Stimulated activated CD8-positive, alpha-beta memory T cell treated with anti-CD3 and anti-CD28 coated beads, Interleukin-4, amount 100 ng/mL, for 1 hour (primary cell): ENCODE measurements at places on chromosomes 13 and 19.

- DNase-seq = no peak
Measured at GRCh38 chr19:6273701-6274601, 5.8 kb downstream of the MLLT1 start.

DNA sequence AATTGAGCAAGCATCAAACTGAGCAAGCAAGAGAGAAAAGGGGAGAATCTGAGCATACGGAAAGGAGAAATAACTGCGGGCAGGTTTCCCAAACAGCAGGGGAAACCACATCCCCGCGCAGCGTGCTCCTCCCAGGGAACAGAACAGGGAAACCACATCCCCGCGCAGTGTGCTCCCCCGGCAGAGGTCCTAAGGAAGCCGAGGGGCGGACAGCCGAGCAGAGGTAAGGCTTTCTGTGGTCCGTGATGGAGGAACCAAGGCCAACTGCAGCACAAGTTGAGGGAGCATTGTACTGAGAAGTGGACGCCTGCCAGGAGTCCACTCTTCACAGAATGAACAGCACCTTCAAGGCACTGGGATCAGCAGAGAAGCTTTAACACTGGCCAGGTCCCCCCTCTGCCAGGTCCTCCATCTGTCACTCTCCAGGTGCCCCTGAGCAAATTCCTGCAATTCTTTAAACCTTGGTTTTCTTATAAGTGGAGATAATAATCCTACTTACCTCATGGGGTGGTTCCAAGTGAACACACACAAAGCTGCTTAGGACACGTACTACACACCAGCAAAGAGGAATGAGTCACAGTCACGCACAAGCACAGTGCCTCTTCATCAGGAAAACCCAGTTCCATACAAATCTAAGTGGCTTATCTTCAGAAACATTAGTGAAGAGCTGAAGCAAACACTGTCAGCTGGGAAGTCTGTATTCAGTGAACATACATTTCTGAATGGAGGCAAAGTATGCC lies 23.0 kb upstream of the LAMP1 start:
- DNase-seq = no peak

DNA sequence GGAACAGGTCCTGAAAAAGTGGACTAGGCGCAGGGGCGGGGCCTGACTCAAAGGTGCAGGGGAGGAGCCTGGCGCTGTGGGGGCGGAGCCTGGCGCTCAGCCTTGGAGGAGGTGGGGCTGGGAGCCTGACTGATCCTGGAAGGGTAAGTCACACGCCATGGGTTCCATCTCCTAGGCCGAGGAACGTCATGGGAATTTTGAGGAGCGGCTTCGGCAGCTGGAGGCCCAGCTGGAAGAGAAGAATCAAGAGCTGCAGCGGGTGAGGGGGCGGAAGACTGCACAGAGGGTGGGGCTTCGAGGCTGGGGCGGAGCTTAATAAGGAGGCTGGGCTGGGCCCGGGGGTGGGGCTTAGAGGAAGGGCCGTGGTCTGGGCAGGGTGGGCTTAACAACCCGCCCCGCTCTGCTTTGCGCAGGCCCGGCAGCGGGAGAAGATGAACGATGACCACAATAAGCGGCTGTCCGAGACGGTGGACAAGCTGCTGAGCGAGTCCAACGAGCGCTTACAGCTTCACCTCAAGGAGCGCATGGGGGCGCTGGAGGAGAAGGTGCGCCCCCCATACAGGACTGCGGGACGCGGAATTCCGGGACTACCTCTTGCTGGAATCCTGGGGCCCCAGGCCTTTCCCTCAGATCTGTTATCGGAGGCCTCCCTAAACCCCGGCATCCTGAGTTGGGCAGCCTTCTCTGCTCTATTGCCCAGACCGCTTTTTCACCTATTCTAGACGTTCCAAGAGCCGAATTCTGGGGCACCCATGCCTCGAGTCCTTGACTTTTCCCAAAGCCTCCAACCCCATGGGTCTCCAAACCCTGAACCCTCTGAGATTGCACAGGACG lies 14.5 kb downstream of the PPFIA3 start:
- DNase-seq = no peak

DNA sequence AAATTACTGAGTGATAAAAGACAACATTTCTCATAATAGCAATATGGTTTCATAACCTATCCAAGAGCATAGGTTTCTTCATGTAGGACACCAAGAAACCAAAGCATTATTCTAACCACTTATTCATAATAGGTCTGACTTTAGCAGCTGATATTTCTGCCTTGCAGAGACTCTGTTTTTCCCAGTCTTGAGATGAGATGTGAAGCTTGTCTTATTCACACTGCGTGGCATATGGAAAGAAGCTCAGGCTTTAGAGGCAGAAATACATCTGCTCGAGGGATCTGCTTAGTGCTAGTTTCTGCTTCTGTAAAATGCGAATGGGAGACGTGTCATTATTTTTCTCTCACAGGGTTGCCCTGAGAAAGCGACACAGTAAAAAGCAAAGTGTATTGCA lies 232.0 kb upstream of the SPRY2 start:
- DNase-seq = no peak

DNA sequence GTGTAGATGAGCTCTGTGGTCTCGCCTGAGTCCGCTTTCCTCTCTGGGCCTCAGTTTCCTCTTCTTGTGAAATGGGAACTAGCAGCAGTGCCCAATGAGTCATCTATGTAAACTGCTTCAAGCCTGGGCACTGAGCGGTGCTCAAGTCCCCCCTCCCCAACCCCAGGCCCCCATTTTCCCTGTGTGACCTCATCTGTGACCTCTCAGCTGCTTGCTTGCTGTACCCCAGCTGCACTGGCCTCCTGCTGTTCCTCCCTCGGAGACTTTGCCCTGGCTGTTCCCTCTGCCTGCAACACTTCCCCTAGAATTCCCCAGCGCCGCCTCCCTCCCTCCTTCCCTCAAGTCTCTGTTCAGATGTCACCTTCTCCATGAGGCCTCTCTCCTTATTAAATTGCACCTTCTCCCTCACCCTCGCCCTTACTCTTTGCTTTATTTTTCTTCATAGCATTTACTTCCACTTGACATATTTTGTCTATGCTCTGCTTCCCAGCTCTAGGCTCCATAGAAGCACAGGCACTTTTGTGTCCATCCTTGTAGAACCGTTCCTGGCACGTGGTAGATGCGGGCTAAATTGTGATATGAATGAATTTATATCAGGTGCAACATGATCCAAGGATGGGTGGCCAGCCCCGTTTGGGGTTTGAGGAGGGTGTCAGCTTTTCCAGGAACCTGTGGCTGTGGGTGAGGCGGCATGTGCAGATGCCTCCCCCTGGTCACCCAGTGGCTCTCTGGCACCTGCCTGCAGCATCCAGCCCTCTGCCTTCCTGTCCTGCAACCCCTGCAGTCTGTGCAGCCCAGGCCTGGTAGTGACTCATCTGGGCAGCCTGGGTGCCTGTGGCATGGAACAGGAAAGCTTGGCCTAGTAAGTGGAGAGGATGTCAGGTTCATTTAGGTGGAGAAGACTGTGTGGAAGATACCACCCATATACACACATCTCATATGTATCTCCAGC lies 26.3 kb downstream of the SIPA1L3 start:
- no peak for DNase-seq

GRCh38 chr13:51998723-51999509 lies 12.3 kb downstream of the ATP7B start:
- no peak for DNase-seq

DNA sequence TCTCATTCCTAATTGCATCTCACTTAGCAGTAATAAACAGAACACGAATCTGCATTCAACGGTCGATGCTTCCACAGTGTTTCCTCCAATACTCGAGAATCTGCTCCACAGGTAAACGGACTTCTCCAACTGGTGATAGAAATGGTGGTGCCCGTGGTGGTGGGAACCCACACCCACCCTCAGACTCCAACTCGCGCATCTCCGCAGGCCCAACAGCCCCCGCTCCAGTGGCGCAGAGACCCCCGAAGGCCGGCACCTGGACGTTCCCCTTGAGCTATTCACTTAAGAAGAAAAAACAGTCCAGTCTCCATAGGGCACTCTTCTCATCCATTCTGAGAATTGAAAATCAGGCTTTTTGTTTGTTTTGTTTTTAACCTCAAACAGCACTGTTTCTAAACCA lies 13.8 kb upstream of the RASA3 start:
- DNase-seq = no peak

- DNase-seq = no peak
Measured at GRCh38 chr19:15196360-15197005, 4.3 kb downstream of the NOTCH3 start.

DNA sequence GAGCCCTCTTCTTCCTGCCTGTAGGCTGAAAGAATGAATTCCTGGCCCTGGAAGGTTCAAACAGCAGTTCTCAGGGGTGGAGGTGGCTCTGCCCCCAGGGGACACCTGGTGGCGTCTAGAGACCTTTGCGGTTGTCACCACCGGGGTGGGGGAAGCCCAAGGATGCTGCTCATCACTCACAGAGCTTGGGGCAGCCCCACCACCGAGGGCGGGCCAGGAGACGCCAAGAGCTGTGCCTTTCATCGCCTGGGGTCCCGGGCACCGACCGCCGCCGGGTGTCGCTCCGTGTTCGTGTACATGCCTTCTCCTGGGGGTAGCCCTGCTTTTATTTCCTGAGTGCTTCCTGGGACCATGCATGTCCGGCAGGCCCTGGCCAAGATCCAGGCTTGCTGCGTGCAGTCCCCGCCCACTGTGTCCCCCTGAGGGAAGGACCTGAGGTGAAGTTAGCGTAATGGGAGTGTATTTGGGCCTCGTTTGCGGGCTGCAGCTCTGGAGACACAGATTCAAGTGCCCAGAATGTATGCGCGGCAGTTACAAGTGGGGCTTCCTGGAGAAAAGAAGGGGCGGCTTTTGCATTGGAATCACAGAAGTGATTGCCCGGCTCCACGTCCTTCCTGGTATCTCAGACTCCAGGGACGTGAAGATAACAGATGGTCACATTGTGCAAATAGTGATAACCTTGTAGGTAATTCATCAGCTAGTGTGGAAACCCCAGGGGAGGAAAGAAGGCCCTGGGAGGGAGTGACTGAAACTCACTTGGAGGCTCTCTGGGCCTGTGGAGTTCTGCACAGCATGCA lies 7.8 kb downstream of the DOT1L start:
- peak; percentile 59 for DNase-seq

DNA sequence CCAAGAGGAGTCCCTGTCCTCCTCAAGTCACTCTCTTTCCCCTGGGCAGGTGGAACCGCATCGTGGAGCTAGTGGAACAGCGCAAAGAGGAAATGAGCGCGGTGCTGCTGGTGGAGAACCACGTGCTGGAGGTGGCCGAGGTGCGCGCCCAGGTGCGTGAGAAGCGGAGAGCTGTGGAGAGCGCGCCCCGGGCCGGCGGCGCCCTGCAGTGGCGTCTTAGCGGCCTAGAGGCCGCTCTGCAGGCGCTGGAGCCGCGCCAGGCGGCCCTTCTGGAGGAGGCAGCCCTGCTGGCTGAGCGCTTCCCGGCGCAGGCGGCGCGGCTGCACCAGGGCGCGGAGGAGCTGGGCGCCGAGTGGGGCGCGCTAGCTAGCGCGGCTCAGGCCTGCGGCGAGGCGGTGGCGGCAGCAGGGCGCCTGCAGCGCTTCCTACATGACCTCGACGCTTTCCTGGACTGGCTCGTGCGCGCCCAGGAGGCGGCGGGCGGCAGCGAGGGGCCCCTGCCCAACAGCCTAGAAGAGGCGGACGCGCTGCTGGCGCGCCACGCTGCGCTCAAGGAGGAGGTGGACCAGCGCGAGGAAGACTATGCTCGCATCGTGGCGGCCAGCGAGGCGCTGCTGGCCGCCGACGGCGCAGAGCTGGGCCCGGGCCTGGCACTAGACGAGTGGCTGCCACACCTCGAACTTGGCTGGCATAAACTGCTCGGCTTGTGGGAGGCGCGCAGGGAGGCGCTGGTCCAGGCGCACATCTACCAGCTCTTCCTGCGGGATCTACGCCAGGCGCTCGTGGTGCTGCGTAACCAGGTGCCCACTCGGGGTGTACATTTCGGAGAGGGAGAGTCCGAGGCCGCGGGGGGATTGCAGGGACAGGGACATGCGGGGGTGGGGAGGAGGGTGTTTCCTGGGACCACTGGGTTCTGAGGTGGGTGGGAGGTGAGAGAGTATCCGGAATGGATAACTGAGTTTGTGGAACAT lies 52.8 kb downstream of the SPTBN4 start:
- DNase-seq = no peak

GRCh38 chr13:81326913-81327312 lies 986.0 kb upstream of the SPRY2 start:
- DNase-seq = no peak

- DNase-seq = no peak
Measured at GRCh38 chr13:67438465-67438864, 208.3 kb upstream of the PCDH9 start.

- no peak for DNase-seq
Measured at GRCh38 chr13:95337597-95337996, 36.3 kb upstream of the ABCC4 start.

- no peak for DNase-seq
Measured at GRCh38 chr13:75790198-75790970, 154.3 kb downstream of the LMO7 start.

GRCh38 chr19:31338069-31338776 lies 11.0 kb downstream of the TSHZ3 start:
- no peak for DNase-seq

GRCh38 chr19:46841458-46842083 lies 9.1 kb downstream of the AP2S1 start:
- no peak for DNase-seq

GRCh38 chr19:35336166-35336955 lies 7.4 kb downstream of the CD22 start:
- no peak for DNase-seq

GRCh38 chr13:36432106-36432544 lies at the start of gene CCNA1:
Gene CCNA1 (plus strand): TSS chr13:36432495. CDS start chr13:36433057, 562 bp downstream.
- DNase-seq = no peak

GRCh38 chr19:30349131-30349730 lies 23.0 kb upstream of the ZNF536 start:
- DNase-seq = no peak

DNA sequence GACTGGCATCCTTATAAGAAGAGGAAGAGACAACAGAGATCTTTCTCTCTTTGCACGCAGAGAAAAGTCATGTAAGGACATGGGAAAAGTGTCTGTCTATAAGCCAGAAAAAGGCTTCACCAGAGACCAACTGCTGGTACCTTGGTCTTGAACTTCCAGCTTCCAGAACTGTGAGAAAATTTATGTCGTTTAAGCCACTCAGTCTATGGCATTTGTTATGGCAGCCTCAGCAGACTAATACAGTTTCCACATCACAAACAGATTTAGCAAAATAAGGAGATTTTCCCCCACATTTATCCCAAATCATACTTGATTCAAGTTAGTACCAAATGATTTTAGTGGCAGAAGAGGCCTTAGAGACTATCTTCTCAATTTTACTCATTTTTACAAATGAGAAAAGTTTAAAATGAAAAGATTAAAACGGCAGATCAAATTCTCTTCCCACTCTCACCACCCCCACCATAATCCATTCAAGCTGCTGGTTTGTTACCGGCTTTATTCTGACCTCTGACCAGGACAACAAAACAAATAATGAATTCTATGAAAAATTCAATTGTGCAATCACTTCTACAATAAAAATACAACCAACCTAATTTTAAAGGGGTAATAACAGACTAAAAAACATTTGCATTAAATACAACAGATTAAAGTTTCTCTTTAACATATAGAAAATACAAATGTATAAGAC lies 316.3 kb downstream of the TBC1D4 start:
- DNase-seq = no peak

GRCh38 chr13:103715335-103715734 lies 649.1 kb upstream of the SLC10A2 start:
- DNase-seq = no peak
